ENCODE measurements at places on chromosomes 2 and 18. TPM values are rescaled to one million over a fixed set of nuclear protein-coding genes. Genes with fewer than 3 reads are reported as not detected.

Gene POTEJ
- total RNA-seq: not detected

Gene GCKR
- 1.8 TPM for total RNA-seq

Gene XIRP2
- total RNA-seq: 6.5 TPM

Gene LINC00305
- total RNA-seq: 2.6 TPM

Gene HOXD12
- total RNA-seq: not detected

Gene FSIP2
- 0.82 TPM for total RNA-seq

Gene SKOR2
- total RNA-seq: not detected

Gene SCN7A
- not detected for total RNA-seq

Gene KLHL41
- total RNA-seq: 0.87 TPM

Gene INPP5D
- 26.2 TPM for total RNA-seq

Gene SMAD4
- total RNA-seq: 90.7 TPM

Gene PLB1
- total RNA-seq: 1.6 TPM

Gene POTEF
- 0.06 TPM for total RNA-seq

Gene CPLX4
- total RNA-seq: not detected

Gene MAP3K19
- not detected for total RNA-seq

Gene PFN4
- 2.7 TPM for total RNA-seq

Gene CRYBA2
- total RNA-seq: not detected

Gene APOB
- total RNA-seq: 0.10 TPM

Gene FAM117B
- 3.1 TPM for total RNA-seq

Gene OR6B2
- not detected for total RNA-seq

Gene BABAM2
- total RNA-seq: 38.4 TPM

Gene PROKR1
- not detected for total RNA-seq

Gene MALL
- total RNA-seq: 94.9 TPM

Gene ASB18
- not detected for total RNA-seq

Gene GYPC
- total RNA-seq: 308 TPM

Gene CCDC121
- total RNA-seq: 1.5 TPM

Gene RNU2-63P
- total RNA-seq: not detected
